ENCODE measurements at places on chromosomes 6 and 20. TPM values are rescaled to one million over a fixed set of nuclear protein-coding genes. Genes with fewer than 3 reads are reported as not detected.

F13A1 gene
- polyA plus RNA-seq: not detected

TNNC2 gene
- 0.53 TPM for polyA plus RNA-seq

SLC17A1 gene
- polyA plus RNA-seq: not detected

GRCh38 chr6:96075826-96076225, 60.1 kb downstream of the FUT9 start:
- DNase-seq: no peak

WASF1 gene
- polyA plus RNA-seq: 0.22 TPM

DNA sequence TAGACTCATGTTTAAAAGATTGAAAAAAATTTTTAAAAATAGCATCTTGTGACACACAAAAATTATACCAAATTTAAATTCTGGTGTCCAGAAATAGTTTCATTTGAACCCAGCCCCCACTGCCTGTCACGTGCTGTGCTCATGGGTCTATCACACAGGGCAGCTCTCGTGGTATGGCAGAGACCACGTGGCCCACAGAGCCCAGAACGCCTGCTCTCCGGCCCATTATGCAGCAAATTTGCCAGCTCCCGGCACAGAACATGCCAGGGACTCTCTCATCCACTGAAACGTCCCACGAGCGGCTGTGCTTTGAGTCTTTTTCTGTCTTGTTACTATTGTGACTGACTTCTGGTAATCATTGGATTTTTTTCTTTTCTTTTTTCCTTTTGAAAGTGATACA, 224.3 kb downstream of the TTLL2 start:
- no peak for DNase-seq
